MG63 (cell line): ENCODE measurements at places on chromosomes 13 and 19.

- DNase-seq: no peak
Observed at GRCh38 chr19:461721-462551, 1.1 kb upstream of the SHC2 start.

DNA sequence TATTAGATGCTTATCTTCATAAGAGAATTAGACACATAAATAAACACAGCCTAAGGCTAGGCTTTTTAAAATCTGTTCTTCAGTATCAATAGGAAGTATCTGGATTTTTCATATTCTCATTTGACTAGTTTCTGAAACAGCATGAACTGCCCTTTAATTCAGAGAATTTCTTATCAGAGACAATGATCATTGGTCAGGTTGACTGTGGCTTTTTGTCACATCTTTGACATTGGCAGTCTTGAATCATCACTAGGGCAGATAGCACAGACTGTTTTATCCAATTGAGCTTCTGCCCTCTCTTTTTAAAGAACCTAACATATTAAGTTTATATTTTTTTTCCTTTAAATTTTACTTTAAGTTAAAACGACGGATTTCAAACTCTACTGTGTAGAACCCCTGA is 59.6 kb downstream of the DPY19L3 start:
- DNase-seq: no peak

GRCh38 chr13:31053091-31053490 is 108.6 kb downstream of the HSPH1 start:
- peak; percentile 19 for DNase-seq

- peak; percentile 94 for DNase-seq
Observed at GRCh38 chr19:633068-633785, at the start of gene POLRMT. TSS of gene POLRMT (minus strand) at chr19:633537. CDS start at chr19:633512, 25 bp downstream.

GRCh38 chr13:30864433-30865122 is 41.5 kb upstream of the MEDAG start:
- peak; percentile 41 for DNase-seq

DNA sequence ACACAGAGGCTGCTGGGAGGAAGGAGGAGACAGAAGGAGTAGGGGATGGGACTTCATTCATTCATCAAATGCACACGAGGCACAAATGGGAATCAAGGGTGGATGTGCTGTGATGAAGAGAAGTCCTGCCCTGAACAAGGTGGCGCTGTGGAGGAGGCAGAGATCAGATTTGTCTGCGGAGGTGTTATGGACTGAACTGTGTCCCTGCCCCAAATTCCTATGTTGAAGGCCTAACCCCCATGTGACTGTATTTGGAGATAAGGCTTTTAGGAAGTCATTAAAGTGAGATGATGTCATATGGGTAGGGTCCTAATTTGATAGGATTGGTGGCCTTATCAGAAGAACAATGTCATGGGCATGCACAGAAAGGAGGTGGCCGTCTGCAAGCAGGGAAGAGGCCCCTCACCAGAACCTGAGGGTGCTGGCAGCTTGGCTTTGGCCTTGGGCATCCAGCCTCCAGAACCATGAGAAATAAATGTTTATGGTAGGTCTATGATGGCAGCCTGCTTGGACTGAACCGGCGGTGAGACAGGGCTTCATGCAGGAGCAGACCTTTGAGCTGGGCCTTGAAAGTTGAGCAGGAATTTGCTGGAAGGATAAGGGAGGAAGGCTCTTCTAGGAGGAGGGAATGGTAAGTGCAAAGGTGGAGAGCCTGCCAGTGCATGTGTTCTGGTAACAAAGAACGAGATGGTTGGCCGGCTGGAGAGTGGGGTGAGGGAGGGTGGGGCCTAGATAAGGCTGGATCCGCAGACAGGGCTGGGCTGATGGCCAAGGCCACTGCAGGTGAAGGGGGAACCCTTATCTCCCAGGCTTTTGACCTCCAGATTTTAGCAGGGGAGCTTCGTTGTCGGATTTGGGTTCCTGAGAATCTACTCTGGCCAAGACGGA is 2.7 kb upstream of the CEBPA start:
- DNase-seq: no peak

DNA sequence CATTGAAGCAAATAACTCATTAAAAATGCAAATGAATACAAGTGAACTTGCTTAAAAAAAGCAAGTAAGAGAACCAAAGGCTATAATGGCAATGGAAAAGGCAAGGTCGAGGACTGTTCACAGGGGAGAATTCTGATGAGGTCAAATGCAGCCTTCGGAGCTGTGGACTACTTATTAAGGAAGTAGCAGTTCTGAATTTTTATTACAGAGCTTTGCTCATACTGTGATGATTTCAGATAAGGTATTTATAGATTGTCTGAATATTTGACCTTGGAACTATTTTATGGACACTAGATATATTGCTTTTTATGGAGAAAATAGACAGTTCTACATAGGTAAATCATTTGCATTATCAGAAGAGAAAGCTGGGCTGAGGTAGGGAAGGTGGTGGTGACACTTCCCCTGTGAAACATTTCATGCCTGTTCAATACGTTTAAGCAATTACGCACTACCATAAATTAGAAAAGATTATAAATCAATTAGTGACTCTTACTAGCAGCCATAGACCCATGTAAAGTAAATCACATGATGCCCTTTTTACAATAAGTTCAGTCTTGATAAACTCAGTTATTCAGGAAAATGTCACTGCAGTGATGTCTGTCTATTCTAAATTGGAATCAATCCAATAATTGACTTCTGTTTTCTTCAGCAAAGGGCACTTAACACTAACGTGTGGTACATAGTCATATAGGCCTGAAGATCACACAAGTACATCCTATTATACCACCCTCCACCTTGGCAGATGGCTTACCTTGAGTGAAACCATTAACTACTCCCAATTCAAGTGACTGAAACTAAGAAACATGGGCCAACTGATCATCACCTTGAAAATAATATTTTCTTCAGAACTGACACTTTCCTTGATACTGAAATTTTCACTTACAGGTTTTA is 260.0 kb downstream of the KLF12 start:
- no peak for DNase-seq

DNA sequence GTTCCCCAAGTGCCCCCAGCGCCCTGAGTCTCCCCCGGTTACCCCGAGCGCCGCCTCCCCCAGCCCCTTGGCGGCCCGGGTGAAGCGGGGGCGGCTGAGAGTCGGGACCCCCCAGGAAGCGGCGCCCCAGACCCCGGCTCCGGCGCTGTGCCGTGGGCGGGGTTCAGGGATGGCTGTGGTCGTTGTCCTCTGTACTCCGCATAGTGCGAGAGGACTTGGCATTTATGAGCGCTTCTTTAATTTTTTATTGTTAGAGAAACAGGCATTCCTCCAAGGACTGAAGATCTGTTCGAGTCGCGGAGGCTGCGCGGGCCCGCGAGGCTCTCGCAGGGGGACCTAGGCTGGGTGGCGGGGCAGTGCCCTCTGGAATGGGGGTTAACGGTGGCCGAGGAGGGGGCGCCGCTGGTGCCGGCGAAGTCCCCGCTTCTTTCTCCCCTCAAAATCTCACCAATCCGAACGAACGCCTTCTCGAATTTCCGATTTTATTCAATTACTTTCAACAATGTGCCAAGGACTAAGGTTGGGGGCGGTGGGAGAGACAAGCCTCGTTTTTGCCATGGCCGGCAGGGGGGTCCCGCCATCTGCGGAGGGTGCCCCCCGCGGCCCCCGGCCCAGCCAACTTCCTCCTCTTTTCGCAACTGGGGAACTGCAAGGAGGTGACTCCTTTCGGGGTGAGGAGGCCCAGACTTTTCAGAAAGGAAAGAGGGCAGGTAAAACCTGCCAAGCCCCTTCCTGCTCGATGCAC is 596 bp upstream of the GJB2 start:
- DNase-seq: no peak

- peak; percentile 51 for DNase-seq
Observed at GRCh38 chr19:10699650-10700335, 1.4 kb upstream of the QTRT1 start.

DNA sequence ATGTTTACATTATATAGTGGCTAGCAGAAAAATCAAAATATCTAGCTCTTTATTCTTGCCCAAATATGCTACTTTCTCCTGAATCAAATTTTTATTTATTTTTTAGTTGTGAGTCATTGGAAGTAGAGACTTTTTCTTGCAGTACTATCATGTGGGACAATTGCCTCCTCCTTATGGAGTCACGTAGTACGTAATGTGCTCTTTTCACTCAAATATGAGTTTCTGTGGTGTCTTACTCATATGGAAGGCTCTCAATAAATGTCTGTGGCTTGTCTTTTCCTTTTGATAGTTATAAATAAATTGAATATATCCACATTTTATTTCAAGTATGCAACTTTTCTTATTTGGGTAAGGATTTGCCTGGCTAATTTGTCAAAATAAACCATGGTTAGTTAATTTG is 1411.0 kb upstream of the SLC10A2 start:
- no peak for DNase-seq

DNA sequence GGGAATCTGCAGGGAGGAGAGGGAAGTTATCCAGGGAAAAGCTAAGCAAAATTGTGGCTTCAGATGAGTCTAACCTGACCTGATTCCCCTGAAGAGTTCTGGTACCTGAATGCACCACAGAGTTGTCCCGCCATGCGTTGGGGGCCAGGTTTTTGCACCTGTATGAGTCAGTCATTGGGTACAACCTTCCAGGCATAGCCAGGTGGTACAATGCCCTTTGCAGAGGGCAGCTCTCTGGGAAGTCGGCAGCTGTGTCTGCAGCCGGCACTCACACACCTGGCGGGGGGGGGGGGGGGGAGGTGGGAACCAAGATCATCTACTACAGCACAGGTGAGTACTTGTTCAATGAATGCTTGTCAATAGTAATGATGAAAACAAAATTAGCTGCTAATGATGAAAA is 52.5 kb upstream of the GTF3A start:
- DNase-seq: no peak

GRCh38 chr13:47289567-47289966 is 392.7 kb upstream of the HTR2A start:
- DNase-seq: no peak

DNA sequence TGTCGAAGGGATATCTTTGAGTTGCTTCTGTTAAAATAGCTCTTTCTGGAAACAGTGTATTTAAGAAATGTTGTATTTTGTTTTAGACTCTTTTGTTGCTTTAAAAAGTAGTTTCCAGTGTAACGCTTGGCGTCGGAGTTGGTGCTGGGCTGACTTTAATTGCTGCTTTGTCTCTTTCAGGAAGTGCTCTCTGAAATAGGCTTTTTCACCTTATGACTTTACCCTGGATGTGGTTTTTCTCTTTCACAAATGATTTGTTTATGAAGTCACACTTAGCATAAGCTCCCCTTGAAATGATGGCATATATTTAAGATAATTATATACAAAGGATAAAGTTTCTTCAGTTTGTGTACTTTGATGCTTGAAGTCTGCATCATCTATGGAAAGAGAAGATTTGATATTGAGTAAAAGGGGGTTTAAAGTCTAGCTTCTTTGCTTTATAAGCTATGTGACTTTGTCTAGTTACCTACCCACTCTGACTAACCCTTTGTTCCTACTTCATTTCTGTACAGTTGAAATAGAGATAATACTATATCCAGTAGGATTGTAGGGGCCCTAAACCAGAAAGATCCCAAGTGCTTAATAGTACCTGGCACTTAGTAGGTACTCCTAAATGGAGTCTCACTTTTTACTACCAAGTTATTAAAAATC is at the start of gene GPR18:
Gene GPR18 (minus strand): TSS at position 170 of the 651 bp plus-strand sequence. CDS start 2,507 bp downstream, outside the sequence.
- no peak for DNase-seq

DNA sequence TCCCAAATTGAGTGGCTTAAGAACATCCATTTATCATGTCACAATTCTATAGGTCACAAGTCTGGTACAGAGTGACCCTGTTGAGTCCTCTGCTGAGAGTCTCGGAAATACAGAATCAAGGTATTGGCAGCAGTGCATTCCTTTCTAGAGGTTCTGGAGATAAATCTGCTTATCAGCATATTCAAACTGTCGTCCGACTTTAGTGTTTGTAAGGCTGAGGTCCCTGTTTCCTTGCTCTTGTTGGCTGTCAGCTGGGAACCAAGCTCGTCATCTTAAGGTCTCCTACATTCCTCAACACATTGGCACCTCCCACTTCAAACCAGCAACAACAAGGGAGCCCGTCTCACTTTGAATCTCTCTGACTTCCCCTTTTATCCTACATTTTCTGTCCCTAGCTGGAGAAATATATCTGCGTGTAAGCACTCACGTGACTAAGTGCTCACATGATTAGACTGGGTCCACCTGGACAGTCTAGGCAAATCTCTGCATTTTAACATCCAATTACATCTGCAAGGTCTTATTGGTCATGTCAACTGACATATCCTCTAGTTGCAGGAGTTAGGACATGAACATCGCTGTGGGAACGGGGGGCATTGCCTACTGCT is 886.8 kb downstream of the PCDH9 start:
- DNase-seq: no peak
